ENCODE measurements at places on chromosomes 7 and 10. TPM values are rescaled to one million over a fixed set of nuclear protein-coding genes. Genes with fewer than 3 reads are reported as not detected.

DNA sequence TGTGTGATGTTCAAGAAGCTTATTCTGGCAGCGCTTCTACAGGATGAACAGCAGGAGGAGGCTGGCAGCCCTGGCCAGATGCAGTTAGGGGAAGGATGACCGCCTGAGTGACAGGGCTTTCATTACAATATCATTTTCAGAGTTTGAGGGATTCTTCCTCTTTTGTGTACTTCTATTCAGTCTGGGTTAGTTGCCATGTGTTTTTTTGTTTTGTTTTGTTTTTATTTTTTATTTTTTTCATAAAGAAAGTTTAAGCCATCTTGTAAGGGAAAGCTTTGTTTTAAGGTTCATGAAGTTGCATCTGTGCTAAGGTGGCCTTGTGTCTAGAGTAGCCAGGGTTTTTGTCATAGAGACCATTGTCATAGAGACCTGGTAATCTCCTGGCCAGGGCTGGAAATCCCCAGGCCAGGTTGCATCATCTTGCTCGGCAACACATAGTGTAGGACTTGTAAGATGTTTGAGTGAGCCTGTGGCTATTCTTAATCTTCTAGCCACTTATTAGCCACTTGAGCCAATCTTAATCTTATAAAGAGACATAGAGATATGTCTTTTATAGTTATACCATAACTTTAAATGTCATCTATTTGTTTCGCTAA is 230.5 kb upstream of the TMEM229A start:
- no peak for DNase-seq

Gene CD36
- 1.5 TPM for total RNA-seq

Gene RBP4
- total RNA-seq: not detected

Gene POLL
- 20.9 TPM for total RNA-seq

Gene ANKRD7
- 0.33 TPM for total RNA-seq

Gene PTPRN2
- 0.15 TPM for total RNA-seq

Data from HFFc6 (cell line).